ENCODE measurements at places on chromosomes 5 and 9.

DNA sequence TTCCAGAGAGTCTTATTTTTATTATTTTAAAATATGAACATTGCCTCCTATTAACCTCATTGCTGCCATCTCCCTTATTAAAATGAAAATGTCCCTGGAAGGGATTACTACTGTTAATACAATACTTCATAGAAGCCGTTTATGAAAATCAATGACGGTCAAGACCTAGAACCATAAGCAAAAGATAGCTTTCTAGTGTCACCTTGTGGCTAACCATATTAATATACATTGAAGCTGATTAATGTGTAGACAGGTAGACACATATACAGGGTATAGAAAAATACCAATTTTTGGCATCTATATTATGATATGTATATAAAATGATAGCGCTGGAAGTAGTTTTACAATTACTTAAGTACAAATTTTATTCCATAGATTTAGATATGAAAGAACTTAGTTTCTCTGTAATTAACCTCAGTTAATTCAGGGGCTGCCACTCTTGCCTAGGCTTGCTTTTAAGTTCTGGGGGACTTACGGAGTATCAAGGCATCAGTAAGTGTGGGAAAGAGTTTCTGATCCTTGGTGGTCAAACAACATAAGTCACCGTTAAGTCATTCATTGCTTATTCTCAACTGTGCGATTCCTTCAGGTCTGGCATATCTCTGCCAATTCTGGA is 2.5 kb upstream of the YTHDC2 start:
- DNase-seq, result no peak

- DNase-seq, result peak; percentile 27
These were observed 655 bp upstream of the RAI14 start for GRCh38 chr5:34655354-34655991.

DNA sequence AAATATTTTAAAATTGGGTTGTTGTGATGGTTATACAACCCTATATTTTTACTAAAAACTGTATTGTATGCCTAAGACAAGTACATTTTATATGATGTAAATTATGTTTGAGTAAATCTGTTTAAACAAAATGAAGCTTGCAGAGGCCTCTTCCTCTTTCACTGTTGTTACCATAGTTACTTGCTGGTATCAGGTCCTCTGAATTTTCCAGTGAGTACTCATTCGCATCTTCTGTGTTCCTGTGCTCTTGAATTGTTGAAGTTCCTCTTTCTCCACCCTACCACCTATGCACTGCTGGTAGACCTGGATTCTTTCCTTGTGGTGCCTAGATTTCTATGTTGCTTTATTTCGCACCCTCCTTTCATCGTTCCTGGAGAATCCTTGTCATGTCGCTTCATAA is 938.5 kb upstream of the ACO1 start:
- no peak for DNase-seq

GRCh38 chr9:126307322-126308061 is 19.1 kb upstream of the MVB12B start:
- DNase-seq, result no peak

DNA sequence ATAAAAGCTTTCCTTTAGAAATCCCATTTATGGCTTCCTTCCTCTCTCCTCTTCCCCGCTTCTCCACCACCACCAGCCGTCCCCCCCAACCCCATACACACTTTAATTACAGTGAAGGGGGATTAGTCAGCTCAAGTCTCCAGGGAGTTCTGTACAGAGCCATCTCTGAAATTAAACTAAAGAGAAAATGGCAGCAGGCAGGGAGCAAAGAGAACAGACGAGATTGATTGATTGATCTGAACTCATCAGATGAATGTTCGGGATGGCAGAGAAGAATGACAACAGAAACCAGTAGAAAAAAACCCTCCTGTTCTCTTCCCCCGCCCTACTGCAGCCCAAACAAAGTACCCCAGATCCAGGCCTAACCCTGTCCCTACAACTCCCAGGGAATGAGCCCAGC is 241.7 kb upstream of the PANK3 start:
- DNase-seq, result no peak

- DNase-seq, result no peak
These were observed 589 bp upstream of the THBS4 start for GRCh38 chr5:80034559-80034958.

DNA sequence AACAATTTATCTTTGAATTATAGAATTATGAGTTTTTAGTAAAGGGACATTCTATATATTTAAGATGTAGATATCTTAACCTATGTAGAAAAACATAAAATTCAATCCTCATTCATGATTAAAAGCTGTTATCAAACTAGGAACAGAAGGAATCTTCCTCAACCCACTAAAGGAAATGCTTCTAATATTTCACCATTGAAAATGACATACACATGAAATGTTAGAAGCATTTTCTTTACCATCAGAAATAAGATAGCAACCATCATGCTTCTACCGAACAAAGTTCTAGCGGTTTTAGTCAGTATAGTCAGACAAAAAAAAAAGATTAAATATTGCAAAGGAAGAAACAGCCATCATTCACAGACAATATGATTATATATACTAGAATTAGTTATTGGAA is 32.2 kb downstream of the SHOC1 start:
- DNase-seq, result no peak

GRCh38 chr9:98326459-98327248 is 71.2 kb upstream of the TBC1D2 start:
- DNase-seq, result no peak

DNA sequence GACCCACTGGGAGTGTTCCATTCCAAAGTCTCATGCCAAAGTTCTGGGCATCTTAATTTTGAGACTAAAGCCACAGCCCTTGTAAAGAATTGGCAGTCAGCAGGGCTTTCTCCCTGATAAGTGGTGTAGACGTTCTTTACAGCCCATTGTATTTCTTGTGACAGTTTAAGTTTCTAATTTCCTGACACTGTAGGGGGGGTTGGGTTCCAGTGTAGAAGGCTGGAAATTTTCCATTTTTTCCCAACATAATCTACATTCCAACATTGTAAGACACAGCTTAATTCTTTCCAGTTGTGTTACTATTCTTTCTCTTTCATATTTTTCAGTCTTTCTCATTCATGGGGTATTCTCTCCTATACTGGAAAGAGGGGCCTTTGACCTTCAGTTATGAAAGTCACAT is 121.1 kb downstream of the FBXL7 start:
- no peak for DNase-seq

- DNase-seq, result no peak
These were observed 138.1 kb upstream of the PIK3R1 start for GRCh38 chr5:68077349-68077894.

DNA sequence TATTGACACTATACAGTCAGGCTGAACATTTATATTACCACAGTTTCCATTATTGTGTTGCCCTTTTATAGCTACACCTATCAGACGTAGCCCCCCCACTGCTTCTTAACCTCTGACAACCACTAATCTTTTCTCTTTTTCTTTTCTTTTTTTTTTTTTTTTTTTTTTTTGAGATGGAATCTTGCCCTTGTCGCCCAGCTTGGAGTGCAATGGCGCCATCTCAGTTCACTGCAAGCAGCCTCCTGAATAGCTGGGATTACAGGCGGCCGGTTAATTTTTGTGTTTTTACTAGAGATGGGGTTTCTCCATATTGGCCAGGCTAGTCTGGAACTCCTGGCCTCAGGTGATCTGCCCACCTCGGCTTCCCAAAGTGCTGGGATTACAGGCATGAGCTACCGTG is 75.4 kb downstream of the UHRF2 start:
- DNase-seq, result no peak

- DNase-seq, result no peak
These were observed 1.7 kb downstream of the PRDM6 start for GRCh38 chr5:123090661-123091297.

DNA sequence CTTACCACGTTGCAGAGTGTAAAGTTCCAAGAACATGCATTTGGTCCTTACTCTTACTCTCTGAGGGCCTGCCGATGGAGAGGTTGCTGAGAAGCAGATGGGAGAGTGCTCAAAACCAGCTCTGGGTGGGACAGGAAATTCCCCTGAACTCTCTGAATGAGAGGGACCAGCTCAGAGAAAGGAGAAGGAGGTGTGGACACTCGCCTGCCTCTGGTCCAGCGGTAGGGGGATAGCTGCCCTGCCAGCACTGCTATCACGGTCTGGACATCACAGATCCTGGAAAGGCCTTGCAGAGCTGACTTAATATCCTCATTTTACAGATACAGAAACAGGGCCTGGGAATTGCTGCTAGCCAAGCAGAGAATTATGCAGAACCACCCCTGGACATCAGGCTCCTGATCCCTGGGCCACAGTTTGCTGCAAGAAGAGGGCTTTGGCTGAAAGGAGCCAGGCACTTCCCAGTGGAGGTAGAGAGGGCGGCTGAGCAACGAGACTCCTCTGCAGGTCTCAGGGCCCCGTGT is 4.9 kb downstream of the TRAF1 start:
- peak; percentile 5 for DNase-seq

DNA sequence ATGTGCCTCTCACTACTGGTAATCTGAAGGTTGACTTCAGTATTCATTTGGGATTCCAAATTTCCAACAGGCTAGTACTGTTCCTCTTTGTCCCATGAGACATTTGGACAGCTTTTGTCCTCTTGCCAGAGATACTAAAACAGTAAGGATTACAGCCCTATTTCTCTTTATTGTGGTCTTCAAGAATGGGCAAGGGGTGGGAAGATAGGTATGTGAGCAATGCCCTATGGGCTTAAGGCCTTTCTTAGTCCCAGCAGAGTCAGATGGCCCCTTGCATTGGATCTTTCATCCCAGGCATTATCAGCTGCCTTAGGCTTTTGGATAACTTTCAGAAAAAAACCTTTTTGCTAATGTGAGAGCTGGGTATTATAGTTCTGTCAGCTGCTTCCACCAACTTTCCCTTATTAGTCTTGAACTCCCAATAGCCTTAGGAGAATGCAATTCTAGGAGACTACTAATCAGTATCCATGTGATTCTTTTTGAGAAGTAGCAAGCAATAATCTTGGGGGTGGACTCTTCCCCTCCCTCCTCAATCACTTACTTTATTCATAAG is 361.1 kb upstream of the NUDT12 start:
- no peak for DNase-seq

- no peak for DNase-seq
These were observed 357.0 kb downstream of the GADD45G start for GRCh38 chr9:89961616-89962341.

DNA sequence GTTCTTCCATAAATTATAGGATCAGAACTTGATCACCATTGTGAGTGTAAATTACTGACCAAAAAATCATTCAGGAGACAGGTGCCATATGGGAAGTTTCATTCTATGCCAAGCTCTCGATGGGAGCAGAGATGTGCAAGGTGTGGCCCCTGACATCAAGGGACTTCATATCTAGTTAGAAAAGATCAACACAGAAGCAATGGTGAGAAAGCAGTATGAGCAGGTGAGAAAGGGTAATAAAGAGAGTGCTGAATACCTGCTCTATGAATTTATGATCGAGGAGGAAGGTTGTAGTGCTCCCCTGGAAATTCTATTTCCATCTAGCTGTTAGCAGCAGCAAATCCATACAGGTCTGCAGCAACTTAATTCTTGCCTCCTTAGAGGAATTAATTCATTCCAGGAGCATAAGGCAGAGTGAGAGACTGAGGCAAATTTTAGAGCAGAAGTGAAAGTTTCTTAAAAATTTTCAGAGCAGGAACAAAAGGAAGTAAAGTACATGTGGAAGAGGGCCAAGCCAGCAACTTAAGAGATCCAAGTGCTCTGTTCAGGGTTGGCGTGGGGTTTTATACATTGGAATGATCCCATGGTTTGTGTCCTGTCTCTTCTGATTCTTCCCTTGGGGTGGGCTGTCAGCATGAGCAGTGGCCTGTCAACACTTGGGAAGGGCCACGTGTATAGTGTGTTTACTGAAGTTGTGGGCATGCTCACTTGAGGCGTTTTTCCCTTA is 181.8 kb downstream of the SAXO1 start:
- DNase-seq, result no peak

DNA sequence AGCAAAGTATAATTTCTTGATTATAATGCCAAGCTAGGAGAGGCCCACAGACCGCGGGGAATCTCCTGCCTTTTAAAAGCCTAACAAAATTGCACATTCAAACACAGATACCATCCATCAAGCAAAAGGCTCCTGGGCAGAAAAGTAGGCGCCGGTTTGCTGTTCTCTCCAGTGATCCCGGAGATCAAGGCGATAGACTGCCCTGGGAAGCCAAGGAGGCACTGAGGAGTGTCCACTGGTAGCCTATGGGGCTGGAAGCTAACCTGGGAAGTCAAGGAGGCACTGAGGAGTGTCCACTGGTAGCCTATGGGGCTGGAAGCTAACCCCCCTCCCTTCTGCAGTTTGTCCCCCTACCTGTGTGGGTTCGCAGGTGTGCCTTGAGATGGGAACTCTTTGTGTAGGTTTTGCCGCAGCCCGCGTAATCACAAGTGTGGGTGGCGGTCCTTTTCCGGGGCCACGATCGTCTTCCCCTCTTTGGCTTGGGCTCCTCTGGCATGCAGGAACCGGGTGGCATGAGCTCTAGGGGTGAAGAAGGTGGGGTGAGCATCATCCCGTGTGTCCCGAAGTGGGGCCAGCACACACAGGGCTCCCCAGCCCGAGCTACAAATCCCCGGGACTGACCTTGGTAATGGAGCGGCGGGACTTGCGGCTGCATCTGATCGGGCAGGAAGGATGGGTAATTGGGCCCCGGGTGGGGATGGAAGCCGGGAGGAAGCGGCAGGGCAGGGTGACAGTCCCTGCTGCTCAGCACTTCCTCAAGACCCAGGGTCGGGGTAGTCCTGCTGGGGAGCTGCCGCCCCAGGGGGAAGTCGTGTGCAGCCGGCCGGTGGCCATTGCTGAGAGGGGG is 2.7 kb downstream of the KLF4 start:
- DNase-seq, result no peak

- no peak for DNase-seq
These were observed 95.7 kb downstream of the IZUMO3 start for GRCh38 chr9:24449976-24450375.

DNA sequence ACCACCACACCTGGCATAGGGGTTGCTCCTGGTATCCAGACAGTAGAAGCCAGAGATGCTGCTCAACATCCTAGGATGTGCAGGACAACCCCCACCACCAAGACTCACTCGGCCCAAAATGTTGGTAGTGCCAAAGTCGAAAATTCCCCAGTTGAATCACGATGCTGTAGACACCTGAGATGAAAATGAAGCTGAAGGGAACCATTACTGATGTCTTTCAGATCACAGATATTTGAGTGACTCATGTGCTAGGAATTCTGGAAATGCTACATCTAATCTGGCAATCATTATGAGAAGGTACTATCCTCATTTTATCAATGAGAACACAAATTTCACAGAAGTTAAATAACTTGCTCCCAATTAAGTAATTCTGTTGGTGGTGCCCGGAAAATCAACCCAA is 21.0 kb upstream of the UBE2QL1 start:
- DNase-seq, result no peak

Data from CD4-positive, alpha-beta T cell treated with Interleukin-6 for 4 hours (primary cell).